ENCODE measurements at places on chromosomes 2 and 18.

GRCh38 chr2:9288233-9288632, 81.6 kb downstream of the ASAP2 start:
- DNase-seq: no peak

DNA sequence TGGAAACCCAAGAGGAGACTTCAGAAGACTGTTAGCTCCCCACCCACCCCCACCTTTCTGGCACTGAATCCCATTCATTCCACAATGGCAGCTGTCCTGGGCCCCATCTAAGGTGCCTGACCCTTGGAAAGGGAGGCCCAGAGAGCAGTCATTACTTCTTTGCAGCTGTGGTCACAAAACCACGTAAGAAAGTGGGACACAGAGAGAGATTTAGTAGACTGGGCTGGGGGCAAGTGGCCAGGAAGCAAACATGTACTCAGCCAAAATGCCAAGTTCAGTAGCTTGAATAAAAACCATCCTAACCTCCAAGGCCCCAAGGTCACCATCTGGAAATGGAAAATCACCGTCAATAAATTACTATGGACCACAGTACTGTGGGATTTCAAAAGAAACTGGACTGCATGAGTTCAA, 381.4 kb downstream of the TNS1 start:
- no peak for DNase-seq

- no peak for DNase-seq
These were observed 100.5 kb downstream of the CDC42EP3 start for GRCh38 chr2:37570773-37571586.

- DNase-seq: no peak
These were observed 4.6 kb downstream of the TMEM169 start for GRCh38 chr2:216086207-216086893.

- no peak for DNase-seq
These were observed 14.8 kb downstream of the ZAP70 start for GRCh38 chr2:97728091-97728731.

DNA sequence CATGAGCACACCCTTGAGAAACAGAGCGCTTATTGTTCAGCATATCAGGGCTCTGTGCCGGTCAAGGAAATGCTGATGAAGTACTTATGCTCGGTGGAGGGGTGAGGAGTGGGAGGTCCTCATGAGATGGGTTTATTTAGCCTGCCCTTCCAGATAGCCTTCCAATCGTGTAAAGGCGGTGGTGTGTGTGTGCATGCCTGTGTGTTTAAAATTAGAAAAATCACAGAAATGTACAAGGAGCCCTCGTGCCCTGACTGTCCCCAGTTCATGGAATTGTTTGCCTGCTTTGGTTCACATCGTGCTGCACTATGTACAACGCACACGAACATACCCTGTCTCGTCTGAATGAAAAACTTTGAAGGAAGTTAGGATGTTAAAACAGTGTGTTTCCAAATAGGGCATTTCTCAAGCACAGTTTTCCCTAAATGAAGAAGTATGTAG, 158.6 kb downstream of the AQP4 start:
- no peak for DNase-seq

DNA sequence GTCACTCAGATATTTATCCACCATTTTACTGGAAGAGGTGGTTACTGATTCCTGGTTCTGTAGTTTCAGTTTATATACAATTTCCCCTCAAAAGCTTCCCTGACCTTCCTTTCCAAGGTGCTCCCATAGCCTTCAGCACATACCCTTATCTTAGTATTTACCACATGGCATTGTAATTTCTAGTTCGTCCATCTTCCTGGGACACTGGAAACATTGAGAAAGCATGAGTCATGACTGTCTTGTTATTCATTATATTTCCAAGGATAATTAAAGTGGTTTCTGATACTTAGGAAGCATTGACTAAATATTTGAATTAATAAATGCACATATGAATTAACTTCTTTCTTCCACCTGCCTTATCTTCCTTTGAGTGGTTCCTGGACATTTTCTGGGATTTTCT, 203.8 kb downstream of the ETAA1 start:
- no peak for DNase-seq

DNA sequence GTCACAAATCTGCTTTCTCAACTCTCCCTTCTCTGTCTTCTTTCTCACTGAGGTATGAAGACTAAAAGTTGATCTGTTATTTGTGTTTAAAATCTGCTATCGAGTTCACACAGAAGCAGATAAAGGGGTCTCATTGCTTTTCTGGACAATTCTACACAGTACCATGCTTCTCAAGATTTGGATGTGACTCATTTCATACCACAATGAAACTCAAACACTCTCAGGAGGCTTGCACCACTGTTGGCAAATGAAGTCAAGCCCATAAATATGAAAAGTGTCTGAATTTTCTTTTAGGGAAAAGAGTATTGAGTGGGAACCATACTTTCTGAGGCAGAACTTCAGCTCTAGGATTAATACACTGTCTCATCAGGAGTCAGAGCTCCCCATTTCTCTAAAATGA, 274.6 kb upstream of the CYRIA start:
- no peak for DNase-seq

GRCh38 chr18:23992941-23993280, 21.6 kb upstream of the TTC39C start:
- DNase-seq: no peak

GRCh38 chr2:127347734-127348392, 39.9 kb downstream of the MAP3K2 start:
- DNase-seq: no peak

GRCh38 chr2:101127319-101128056, 23.7 kb downstream of the TBC1D8 start:
- DNase-seq: no peak

- no peak for DNase-seq
These were observed 18.7 kb downstream of the CFAP53 start for GRCh38 chr18:50247561-50247960.

- no peak for DNase-seq
These were observed 45.5 kb downstream of the KCMF1 start for GRCh38 chr2:85016446-85016845.

DNA sequence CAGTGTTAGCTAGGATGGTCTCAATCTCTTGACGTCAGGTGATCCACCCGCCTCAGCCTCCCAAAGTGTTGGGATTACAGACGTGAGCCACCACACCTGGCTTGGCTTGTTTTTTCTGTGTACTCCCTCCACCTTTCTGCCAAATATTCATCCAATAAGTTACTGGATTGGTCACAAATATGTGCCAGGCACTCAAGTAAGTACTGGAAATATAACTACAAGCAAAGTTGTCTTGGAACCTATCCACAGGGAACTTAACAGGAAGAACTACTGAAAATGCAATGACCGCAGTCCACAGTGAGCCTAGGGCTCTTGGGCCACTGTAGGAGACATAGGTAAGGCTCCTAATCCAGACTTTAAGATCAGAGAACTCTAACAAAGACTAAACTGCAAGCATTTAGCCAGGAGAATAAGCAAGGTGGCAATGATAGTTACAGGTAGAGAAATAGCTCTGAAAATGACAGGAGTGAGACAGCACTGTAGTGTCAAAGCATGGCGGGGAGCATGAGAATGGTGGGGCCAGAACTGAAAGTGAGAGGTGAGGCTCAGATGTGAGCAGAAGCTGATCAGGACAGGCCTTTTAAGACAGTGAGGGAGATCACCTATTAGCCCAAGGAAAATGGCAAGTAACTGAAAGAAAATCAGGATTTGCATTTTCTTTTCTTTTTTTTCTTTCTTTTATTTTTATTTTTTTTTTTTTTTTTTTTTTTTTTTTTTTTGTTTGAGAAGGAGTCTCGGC, 252.1 kb downstream of the RBM43 start:
- DNase-seq: no peak

DNA sequence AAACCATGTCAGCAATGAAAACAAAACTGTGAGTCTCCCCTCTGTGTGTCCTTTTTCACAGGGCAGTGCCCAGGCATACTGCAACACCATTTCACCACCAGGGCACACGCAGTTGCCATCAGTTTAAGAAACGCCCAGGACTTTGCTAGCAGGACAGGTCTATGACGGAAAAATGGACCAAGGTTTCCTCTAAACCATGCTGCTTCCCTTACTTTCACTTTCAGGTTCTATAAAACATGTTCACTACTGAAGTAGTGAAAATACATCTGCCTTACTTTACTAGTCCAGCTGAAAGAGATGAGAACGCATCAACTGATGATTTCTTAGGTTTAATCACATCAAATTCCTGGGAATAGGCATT, 110.5 kb downstream of the TCF4 start:
- DNase-seq: no peak

GRCh38 chr2:40259900-40260299, 192.0 kb downstream of the SLC8A1 start:
- no peak for DNase-seq

DNA sequence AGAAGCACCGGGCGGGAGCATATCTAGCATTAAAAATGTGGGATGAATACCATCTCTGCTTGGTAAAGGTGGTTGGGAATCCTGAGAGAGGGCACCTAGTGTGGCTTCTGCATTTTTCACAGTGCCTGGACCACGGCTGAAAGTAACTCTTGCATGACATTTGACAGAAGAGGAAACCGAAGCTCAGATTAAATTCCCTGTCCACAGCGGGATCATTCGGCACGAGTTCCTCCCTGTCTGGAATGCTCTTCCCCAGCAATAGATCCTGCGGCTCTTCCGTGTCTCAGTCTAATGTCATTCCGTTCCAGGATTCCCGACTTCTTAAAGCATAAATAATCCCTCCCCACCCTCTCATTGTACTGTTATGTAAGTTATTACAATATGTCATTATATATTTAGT, 905 bp upstream of the RPS7 start:
- no peak for DNase-seq

- DNase-seq: no peak
These were observed 426.9 kb upstream of the ID2 start for GRCh38 chr2:8254791-8255447.

DNA sequence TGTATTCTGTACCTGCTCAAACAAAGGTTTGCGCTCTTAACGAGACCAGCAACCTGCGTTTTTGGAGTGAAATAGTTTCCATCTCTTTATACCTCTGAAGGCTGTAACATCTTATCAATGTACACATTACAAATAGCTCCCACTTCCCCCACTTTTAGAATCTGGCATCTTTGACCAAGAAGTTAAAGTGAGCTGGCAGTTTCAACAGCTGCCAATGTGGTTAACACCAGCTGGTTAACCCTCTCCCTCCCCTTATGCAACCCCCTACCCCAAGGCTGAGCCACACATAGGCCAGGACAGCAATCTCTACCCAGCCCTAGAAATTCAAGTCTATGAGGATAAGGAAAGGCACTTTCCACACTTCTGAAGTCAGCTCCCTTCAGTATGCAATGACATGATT, 2.2 kb upstream of the SERTAD2 start:
- DNase-seq: no peak

GRCh38 chr2:205107810-205108209, 562.5 kb downstream of the PARD3B start:
- DNase-seq: no peak

- no peak for DNase-seq
These were observed 180.9 kb upstream of the GALNT5 start for GRCh38 chr2:157076526-157077161.

GRCh38 chr18:40863801-40864200, 1091.2 kb upstream of the PIK3C3 start:
- DNase-seq: no peak

GRCh38 chr2:195532628-195533271, 124.3 kb upstream of the SLC39A10 start:
- no peak for DNase-seq

DNA sequence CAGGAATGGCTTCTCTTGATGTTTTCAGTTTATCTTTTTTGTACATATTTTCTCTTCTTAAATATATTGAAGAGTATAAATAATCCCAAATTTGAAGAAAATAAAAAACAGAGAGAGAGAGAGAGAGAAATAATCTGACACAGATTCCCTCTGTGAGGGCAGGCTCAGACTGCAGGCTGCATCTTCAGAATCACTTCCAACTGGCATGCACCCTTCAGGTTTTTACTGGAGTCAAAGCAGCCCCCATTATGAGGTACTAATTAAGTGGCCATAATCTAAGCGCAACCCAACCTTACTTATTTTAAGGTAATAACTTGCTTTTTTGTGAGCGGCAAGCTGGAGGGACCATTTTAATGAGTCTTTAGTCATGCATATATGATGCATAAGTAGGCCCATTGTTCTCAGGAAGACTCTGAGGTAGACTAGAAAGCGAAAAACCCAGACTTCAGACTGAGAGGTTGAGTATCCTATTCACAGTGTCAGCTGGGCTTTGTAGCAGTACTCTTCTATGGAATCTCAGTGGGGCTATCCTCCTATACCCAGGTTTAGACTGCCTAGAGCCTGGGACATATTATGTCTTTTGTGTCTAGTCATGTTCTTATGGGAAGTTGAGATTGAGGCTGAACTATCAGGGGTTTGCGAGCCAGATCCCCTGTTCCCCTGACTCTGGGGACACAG, 167.4 kb downstream of the SP3 start:
- DNase-seq: no peak

- no peak for DNase-seq
These were observed 36.8 kb downstream of the ACVR1 start for GRCh38 chr2:157839162-157839801.

DNA sequence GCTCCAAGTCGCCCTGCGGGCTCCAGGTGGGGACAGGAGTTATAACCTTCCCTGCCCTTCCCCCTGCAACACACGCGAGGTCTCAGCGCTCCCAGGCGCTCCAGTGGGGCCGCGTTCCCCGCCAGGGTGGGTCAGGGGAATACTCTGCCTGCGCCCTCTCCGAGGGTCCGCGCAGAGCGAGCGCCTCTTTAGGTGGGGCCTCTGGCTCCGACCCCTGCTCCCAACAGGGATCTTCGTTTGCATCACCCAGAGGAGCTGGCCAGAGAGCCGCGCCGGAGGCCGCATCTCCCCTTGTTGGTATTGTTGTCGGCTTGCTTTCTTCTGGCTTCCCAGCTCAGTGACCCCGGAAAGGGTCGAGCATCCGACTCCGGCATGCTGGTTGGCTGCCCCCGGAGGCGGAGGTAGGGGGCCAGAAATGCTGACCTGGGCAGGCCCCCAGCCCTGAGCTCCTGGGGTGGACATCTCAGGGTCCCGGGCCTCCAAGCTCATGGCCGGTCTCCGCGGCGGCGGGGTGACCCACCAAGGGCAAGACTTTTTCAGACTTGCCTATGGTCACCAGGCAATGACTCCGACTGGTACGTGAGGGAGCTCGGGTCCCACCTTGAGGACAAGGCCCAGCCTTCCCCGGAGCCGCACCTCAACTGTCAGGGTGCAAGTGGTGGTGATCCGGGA, 11.2 kb upstream of the EN1 start:
- DNase-seq: no peak

GRCh38 chr2:215684448-215685237, 248.8 kb upstream of the FN1 start:
- DNase-seq: no peak

DNA sequence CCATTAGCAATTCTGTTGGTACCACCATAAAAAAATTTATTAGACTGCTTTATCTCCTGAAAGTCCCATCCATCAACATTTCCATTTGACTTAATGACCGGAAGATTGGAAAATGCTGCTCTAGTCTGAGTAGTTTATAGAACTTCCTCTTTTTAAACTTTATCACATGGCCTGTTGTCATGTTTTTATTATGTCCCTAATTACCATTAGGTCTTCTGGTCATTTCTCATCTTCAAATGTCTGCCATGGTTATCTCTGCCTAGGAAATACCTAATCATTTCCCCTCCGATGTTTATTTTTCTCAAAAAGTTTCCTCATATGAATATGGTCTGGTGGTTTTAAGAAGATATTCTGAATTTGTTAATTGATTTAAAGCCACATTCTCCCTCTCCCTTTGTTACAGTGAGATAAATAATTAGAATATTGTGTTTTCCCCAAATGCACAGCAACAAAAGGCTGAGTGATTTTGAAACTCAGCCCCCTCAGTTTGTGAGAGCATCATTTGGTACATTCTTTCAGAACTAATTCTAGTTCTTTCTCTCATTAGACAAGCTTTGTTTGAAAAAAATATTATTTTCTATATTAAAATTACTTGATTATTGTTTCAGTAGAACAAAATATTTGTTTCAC, 317.1 kb upstream of the ST6GAL2 start:
- DNase-seq: no peak

- DNase-seq: no peak
These were observed 309.2 kb downstream of the NR4A2 start for GRCh38 chr2:156023229-156023869.

Data from activated gamma-delta T cell (primary cell).